ENCODE measurements at places on chromosomes 2 and 18. TPM values are rescaled to one million over a fixed set of nuclear protein-coding genes. Genes with fewer than 3 reads are reported as not detected.

DNA sequence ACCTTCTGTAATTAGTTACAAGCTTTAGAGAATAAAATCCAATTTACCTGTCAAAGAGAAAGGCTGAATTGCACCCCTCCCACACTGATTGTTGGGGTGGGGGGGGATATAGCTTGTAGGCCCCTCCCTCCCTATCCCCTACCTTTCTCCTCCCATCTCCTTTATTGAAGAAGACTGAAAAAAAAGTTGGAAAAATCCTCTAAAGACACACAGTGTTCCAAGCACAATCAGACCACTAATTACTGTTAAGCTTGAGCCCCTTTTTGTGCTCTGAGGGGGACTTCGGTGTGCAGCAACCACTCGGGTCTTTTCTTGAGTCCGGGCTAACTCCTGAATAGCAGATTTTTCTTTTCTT, 43.0 kb upstream of the FZD5 start:
- no peak for DNase-seq

DNA sequence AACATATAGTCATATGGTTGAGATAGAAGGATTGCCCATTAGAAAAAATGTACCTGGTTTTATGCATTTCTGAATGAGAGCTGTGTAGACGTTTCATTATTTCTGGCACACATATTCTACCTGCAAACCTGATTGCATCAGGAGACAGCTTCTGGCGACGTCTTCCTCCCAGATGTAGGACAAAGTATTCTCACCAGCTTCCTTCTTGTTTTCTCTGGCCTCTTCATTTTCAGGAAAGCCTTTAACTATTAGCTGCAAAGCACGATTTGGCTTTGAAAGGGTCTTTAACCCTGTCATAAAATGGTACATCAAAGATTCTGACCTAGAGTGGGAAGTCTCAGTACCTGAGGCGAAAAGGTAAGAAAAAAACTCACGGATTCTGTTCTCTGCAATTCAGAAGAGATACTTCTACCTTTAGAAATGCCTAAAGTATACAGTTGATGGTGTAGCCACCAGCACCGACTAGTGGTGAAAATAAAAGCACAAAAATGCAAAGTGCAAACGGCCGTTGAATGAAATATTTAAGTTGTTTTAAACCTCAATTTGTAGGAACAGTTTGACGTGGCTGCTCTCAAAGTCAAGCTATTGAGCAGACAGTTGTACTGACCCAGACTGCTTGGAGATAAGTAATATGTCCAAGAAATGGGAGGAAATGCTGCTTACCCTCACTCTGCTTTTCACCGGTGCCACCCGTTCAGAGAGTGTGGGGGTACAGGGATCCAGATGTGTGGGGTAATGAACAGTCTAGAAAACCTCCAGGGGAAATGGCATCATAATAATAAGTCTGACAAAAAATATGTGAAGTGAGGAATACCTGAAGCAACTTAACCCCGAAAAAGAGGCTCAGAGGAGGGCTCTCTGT, 20.2 kb downstream of the IL18RAP start:
- no peak for DNase-seq

GRCh38 chr18:58455314-58456188, 173.3 kb downstream of the ALPK2 start:
- DNase-seq: no peak

DNA sequence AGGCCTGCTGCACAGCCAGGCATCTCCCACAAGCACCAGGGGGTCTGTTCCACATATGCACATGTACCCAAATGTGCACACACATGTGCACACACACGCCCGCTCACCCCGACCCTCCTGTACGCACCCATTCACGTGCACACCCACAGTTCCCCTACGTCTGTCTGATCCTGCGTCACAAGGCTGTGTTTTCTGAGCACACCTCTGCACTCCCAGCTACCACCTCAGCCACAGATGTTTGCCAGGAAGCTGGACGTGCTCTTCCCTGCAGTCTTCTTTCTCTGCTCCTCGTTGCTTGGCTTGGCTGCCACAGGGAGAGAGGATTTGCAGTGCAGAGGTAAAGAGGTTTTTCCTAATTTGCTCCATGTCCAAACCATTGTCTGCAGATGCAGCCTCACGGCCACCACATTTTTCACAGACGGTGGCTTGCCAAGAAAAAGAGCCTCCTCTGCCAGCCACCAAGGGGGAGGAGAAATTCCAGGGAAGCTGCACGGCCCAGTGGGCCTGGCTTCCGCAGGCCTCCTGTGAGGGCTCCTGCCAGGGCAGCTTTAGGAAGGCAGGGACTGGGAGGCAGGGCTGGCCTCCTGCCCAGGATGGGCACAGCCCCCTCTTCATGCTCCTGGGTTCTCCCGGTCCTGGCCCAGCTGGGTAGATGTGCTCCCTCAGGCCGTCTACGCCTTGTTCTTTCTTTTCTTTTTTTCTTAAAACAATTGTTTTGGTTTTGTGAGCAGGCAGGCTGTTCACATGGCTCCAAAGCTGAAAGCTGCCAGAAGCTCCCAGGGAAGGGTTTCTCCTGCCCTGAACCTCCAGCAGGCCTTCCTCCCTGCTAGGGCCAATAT, 29.3 kb upstream of the HS6ST1 start:
- no peak for DNase-seq

DNA sequence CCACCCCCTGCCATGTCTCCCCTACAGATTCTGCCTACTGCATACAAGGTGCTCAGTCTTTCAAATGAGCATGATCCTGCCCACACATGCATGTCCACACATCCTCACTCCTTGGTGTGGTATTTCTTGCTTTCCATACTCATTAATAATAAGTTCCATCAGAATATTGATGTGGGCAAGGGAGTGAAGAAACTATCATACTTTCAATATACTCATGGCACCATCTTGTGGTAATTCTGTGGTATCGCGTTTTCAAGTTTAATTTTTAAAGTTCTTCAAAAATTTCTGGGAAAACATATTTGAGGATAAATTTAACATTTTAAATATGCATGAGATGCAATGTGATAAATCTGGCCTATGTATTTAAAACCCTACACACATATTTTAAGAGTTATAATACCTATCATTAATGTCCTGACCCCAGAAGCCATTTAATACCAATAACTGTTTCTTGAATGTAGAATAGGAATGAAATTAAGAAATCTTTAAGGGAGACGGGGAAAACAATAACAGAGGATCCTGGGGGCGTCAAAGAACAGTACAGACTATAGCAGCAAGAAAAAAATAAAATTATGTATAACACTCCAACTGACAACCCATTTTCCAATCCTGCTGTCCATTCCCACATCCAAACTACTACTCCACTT, 110.1 kb downstream of the ZNF385B start:
- DNase-seq: no peak

Gene ITPRIPL1
- not detected for total RNA-seq

GRCh38 chr2:31136732-31137131, 1.5 kb downstream of the GALNT14 start:
- DNase-seq: no peak

Gene CFAP65
- total RNA-seq: not detected

DNA sequence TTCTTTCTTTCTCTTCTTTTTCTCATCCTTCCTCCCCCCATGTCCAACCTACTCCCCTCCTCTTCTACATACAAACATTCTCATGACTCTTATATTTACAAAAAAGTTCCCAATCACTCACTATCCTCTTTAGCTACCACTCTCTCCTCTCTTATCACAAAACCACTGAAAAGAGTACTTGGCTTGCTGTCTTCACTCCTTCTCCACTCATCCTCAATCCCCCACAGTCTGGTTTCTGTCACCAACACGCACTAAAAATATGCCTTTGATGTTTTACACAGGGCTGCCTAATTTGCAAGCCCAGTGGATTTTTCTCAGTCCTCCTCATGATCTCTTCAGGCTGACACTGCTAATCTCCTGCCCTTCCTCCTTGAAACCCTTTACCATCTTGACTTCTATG, 159.5 kb downstream of the TNS1 start:
- no peak for DNase-seq

Gene HOXD1
- total RNA-seq: 9.4 TPM

Gene RAB27B
- 7.1 TPM for total RNA-seq

GRCh38 chr18:13568443-13569392, 157.6 kb downstream of the FAM210A start:
- DNase-seq: no peak

DNA sequence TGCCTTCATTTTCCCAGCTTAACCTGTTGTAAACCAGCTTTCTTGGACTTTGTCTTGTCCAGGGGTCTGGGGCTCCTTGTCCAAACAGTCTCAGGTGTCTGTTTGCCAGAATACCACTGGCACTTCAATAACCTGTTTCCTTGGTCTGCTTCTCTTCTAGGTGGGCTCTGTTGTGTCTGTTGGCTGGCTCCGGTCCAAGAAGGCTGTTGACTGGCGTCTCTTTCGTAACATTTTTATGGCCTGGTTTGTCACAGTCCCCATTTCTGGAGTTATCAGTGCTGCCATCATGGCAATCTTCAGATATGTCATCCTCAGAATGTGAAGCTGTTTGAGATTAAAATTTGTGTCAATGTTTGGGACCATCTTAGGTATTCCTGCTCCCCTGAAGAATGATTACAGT, 17.0 kb downstream of the SLC20A1 start:
- no peak for DNase-seq

- no peak for DNase-seq
Observed at GRCh38 chr2:160405077-160405867, 88.3 kb downstream of the RBMS1 start.

Gene SERPINB12
- not detected for total RNA-seq

DNA sequence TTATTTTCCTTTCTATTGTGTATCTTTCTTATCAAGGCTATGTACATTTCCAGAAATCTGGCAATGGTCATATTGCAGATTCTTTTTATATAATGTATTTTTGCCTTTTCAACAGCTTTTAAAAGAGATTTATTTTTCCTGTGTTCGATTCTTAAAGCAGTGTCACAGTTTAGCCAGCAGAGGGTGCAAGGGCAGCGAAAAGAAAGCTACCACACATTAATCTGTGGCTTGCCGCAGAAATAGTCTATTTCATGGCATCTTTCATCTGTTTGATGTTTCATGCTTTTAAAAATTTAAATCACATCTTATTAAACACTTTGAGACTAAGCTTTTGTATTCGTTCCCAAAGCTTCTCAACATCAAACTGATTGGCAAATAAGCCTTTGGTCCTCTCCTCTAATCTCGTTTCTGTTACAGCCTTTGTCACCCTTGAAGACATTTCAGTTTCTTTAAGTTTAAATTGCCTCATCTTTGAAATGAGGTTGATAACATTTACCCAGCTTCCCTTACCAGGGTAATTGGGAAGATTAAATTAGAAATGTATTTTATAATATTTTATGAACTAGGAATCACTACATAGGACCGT, 73.3 kb downstream of the PIK3C3 start:
- DNase-seq: peak; percentile 71

Gene TRIP12
- 131 TPM for total RNA-seq

- DNase-seq: no peak
Observed at GRCh38 chr2:73700661-73701447, 36.3 kb downstream of the TPRKB start.

DNA sequence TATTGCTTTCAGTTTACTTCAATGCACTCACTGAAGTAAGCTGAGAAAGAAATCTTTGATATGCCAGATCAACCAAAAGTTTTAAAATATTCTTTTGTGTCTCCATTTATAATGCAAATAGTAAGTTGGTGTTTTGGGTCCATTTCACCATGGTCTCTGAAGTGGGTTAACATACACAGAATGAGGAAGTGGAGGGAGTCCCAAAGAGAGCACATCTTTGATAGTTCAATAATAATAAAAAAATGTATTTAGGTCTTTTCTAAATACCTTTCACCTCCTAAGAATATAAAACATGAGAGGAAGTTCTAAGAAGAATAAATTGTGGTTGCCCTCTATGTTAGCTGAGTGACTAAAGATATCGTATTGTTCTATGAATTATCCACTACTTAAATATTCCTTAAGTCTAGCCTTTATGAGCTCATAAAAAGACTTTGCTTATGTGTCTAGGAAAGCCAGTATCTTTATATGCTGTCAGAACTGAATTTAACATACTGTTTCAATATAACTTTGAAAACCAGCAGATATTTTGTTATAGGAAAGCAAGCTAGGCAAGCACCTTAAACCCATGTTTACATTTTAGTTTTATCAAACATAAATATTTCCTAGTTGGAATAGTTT, 148.7 kb upstream of the ZEB2 start:
- DNase-seq: no peak

DNA sequence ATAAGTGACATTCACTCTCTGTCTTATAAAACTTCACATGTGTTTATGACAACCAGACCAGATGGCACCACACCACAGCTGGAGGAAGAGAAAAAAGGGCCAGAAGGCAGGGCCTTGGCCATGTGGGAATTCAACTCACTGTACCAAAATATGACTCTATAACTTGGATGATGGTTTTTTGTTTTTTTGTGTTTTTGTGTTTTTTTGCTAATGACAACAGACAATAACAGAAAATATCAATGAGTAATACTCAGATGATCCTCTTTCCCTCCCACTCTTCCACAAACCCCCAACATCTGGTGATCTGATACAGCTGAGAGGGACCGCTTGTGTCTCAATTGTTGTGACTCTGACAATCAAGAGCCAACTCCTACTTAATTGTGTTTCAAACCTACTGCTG, 12.4 kb downstream of the NMI start:
- no peak for DNase-seq
